Fibroblast of skin of right quadriceps (primary cell): ENCODE measurements at places on chromosomes 13 and 19.

DNA sequence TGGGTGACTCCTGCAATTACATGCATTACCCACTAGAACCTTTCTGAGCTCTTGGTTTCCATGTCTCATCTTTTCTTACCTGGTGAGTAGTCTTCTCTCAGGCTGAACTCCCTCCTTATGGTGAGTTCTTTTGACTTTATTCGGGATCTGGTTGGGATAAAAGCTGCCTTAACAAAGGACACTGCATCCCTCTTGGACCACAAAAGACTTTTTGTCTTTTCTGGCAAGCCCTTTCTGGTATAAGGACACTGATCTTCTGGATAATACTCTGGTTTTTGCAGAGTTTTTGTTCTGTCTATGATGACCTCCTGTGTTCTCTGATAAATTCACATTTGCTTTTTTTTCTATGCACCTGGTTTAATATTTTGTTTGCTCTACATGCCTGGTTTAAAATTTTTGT is 66.7 kb downstream of the SLITRK1 start:
- no peak for DNase-seq

GRCh38 chr13:113147206-113147605 is 11.2 kb upstream of the PROZ start:
- no peak for DNase-seq

DNA sequence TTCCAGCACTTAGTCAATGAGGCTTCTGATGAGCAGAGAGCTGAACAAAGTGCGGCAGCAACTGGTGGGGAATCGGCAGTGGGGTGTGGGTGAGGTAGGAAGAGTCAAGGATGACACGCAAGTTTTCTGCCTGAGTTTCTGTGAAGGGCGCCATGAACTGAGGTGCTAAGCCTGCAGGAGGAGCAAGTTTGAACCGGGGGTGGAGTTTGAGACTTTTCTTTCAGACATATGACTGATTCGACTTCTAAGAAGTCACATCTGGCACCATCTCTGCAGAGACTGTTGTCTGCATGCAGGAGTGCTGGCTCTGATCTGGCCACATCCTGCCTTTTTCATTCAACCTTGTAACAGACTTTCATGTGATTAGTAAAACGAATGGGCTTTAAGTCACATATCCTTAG is 14.8 kb upstream of the GPI start:
- no peak for DNase-seq

- no peak for DNase-seq
Measured at GRCh38 chr13:46004491-46004890, 48.1 kb downstream of the ZC3H13 start.

DNA sequence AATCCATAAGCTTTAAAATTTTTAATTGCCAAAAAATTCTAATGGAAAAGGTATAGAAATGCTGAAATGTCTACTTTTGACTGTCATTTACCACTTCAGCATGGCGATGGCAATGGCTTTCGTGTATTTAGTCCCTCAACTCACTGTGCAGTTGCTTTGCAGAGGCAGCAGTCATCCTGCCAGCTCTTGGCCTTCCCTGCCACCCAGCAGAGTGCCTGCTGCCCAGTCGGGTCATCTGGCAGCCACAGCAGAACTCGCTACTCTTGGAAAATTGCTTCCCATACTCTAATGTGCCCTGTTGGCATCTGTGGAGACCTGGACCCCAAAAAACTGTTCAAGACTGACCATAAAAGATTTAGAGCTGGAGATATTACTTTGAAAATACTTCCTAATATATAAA is 383.2 kb downstream of the UQCRFS1 start:
- DNase-seq, result no peak

DNA sequence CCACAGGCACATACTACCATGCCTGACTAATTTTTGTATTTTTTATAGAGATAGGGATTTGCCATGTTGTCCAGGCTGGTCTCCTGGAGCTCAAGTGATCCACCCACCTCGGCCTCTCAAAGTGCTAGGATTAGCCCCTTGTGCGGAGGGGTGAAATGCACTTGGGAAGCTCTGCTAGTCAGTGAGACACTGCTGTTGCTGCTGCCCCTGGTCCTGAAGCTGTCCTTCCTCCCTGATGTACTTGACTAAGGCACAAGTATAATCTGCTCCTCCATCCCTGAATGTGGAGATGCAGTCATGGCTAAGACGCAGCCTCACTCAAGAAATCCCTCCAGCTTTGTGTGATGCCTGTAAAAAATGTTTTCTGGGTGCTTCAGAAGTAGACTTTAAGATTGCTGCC is 124.5 kb downstream of the KCTD15 start:
- DNase-seq, result no peak

GRCh38 chr13:32790731-32791130 is 204.5 kb downstream of the PDS5B start:
- no peak for DNase-seq

GRCh38 chr19:6753178-6754031 is 13.8 kb downstream of the SH2D3A start:
- peak; percentile 57 for DNase-seq

DNA sequence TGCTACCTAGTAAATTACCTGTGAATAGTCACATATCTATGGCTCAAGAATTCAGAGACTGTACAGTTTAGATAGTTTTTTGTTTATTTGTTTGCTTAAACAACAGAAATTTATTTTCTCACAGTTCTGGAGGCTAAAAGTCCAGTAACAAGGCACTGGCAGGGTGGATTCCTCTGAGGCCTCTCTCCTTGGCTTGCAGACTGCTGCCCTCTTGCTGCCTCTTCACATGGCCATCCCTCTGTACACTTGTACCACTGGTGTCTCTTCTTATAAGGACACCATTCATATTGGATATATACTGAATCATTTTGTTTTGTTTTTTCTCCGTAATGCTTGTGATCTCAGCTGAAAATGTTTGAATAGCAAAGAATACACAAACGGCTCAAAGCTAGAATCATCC is 56.4 kb upstream of the MIR17HG start:
- DNase-seq, result no peak
